Osteocyte (in vitro differentiated cells): ENCODE measurements at places on chromosomes 13 and 19. TPM values are rescaled to one million over a fixed set of nuclear protein-coding genes. Genes with fewer than 3 reads are reported as not detected.
A peak's percentile ranks its signal among the peaks of the same experiment; 100 is the strongest.

- DNase-seq: no peak
Measured at GRCh38 chr13:34857558-34858325, 84.3 kb upstream of the NBEA start.

DNA sequence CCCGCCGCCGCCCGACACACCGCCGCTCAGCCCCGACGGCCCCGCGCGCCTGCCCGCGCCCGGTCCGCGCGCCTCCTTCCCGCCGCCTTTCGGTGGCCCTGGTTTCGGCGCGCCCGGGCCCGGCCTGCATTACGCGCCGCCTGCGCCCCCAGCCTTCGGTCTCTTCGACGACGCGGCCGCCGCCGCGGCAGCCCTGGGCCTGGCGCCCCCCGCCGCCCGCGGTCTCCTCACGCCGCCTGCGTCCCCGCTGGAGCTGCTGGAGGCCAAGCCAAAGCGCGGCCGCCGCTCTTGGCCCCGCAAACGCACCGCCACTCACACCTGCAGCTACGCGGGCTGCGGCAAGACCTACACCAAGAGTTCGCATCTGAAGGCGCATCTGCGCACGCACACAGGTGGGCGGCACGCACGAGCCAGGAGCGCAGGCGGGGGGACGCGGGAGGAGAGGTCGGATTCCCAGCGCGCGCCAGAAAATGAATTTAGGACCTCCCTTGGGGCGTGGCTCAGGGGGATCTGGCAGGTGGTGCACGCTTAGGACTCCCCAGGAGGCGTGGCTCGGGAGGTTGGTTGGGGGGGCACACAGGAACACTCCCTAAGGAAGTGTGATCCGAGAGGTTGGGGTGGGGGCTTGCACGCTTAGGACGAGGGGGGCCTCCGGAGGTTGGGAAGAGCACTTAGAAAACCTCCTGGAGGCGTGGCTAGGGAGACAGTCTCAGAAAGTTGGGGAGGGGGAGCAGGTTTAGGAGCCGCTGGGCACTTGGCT, 1.2 kb downstream of the KLF2 start:
- no peak for DNase-seq

- DNase-seq: no peak
Measured at GRCh38 chr13:99353836-99354235, 46.6 kb upstream of the GPR183 start.

The NFIX gene
- 87.0 and 93.7 TPM in 2 replicates for total RNA-seq

GRCh38 chr13:66805657-66806056, 424.5 kb downstream of the PCDH9 start:
- DNase-seq: no peak

- no peak for DNase-seq
Measured at GRCh38 chr13:106518512-106518911, 16.9 kb downstream of the EFNB2 start.

The PSG3 gene
- not detected in 2 replicates for total RNA-seq

DNA sequence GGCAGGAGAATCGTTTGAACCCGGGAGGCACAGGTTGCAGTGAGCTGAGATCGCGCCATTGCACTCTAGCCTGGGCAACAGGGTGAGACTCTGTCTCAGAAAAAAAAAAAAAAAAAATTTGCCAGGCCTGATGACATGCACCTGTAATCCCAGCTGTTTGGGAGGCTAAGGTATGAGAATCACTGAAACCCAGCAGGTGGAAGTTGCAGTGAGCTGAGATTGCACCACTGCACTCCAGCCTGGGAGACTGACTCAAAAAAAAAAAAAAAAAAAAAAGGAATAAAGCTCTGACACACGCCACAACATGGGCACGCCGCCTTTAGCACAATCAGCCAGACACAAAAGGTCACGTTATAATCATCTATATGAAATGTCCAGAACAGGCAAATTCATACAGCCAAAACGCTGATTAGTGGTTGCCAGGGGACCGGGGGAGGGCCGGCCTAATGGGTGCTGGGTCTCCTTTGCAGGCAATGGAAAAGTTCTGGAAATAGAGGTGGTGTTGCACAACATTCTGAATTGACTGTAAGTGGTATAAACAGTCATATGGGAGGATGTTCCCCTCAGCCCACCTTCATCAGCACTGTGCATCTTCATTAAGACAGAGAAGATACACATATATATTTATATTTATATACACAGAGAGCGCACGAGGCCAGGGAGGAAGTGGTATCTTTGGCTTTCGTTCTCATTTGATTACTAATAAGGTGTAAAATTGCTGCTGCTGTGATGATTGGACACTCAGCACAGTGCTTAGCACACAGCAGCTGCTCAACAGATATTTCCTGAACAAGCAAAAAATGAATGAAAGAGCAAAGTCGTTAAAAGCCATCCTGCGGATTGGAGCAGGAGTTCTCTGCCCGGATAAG, 3.8 kb downstream of the HSPBP1 start:
- DNase-seq: no peak

DNA sequence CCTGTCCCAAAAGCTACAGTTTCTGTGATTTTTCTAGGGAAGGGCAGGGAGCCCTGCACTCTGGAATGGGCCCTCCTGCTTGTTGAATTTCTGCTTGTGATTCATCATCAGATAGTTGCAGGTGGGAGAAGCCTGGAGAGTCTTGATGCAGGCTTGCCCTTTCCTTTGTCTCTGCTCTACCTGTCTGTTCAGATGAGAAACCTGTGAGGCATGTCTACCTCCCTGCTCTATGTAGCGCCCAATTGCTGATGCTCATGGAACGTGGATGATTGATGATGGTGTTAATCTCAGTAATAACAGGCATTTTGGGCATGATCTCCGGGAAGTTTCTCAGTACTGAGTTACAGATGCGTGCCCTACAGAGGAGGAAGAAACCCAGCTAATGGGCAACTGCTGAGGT, 10.9 kb upstream of the CBY2 start:
- DNase-seq: no peak

DNA sequence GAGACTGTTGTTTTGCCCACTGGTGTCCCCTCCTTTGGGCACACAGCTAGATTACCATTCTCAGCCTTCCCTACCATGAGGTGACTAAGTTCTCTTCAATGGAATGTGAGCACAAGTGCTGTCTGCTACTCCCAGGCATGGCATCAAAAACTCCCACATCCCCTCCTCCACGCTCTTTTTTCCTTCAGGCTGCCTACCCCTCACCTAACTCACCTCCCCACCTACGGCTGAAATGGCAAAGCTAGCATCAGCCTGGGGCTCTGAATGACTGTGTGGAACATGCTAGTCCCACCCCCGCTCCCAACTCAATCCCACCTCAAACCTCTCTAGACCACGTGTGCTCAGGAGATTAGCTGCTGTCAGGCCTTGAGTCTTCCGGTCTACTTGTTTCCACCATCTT, 512.2 kb downstream of the DIAPH3 start:
- no peak for DNase-seq

GRCh38 chr19:51339687-51340656, 2.0 kb downstream of the VSIG10L start:
- peak; percentile 99 for DNase-seq

The ALKBH6 gene
- 13.0 and 16.0 TPM in 2 replicates for total RNA-seq

DNA sequence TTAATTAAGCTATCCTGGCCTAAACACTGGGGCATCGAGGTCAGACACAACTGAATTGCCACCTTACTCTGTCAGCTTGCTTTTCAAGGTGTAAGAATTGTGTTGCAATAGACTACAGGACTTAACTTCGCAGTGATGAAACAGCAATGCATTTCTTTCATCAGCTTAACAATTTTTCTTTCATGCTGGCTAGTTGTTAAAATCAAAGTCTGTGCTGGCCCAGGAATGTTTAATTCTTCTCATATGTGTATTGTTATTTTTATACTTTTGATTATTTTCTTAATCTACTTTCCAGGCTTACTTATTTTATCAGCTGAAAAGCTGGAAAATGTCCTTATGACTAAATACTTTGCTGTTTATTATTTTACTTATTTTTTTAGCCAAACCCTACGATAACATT, 79.7 kb downstream of the EFNB2 start:
- no peak for DNase-seq

DNA sequence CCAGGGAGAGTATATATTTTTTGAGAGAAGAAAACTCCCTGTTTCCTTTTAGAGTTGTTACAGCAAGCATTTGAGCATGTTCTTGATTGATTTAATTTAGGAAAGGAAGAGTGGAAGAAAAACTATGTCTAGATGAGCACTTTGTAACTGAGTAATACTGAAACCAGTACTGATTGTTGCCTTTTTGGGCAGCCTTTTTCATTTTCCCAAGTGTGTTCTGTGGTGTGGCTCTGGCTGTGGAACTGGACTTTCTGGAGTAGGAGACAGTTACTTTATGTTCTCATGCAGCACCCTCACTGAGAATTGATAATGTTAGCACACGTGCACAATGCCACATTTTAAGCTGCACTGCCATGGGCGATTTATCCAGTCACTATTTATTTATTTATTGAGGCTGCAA, 211.5 kb downstream of the LMO7 start:
- DNase-seq: no peak

DNA sequence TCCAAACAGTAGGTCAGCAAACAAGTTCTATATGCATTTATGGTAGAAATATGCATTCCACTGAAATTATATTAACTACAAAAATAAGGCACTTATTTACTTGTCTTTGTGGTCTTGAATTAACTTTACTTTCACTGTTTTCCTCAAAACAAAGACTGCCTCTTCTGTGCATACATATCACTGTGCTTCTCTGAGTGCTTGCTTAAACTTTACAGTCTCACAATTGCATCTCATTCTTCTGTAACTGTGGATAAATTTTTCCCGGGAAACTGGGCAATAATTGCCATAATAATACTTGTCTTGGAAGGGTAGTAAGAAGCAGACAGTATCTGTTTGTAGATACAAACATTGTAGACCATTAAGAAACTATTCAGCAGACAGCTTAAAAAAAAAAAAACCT, 38.4 kb downstream of the EFNB2 start:
- DNase-seq: no peak

GRCh38 chr13:59846845-59847620, 316.7 kb downstream of the DIAPH3 start:
- DNase-seq: no peak

GRCh38 chr19:42203700-42204099, 13.8 kb downstream of the DEDD2 start:
- no peak for DNase-seq
